ENCODE measurements at places on chromosomes 4 and X.
A peak's percentile ranks its signal among the peaks of the same experiment; 100 is the strongest.

DNA sequence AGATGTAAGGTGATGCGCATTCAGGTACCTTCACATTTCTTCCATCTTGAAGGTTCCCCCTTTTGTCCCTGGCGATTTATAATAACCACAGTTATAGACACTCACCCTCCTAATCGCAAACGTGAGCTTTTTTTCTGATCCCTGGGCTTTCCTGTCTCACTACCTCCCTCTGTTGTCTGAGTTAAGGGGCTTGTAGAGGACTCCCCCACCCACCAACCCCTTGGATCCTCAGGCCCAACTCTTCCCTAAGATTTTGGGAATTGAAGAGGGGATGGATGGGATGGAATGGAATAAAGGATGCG, 1.4 kb downstream of the CNKSR2 start:
- DNase-seq: peak; percentile 12

DNA sequence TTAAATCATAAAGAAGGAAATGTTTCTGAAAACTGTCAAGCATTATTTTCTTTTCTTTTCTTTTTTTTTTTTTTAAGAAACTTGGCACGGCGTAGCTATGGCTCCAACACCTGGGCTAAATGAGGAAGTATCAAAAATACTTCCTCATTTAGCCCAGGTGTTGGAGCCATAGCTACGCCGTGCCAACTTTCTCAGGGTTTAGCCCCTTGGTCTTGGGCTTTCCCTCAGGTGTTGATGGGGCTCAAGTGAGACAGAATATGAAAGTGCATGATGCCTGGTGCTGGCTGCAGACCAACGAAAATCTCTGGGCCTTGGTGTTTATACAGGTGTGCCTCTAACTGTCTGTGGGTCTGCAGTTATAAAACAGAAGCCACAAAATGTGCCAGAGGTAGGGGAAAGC, 132.7 kb downstream of the ARHGAP24 start:
- DNase-seq: peak; percentile 87

GRCh38 chr4:19241895-19242294, 1009.8 kb upstream of the SLIT2 start:
- DNase-seq: no peak

DNA sequence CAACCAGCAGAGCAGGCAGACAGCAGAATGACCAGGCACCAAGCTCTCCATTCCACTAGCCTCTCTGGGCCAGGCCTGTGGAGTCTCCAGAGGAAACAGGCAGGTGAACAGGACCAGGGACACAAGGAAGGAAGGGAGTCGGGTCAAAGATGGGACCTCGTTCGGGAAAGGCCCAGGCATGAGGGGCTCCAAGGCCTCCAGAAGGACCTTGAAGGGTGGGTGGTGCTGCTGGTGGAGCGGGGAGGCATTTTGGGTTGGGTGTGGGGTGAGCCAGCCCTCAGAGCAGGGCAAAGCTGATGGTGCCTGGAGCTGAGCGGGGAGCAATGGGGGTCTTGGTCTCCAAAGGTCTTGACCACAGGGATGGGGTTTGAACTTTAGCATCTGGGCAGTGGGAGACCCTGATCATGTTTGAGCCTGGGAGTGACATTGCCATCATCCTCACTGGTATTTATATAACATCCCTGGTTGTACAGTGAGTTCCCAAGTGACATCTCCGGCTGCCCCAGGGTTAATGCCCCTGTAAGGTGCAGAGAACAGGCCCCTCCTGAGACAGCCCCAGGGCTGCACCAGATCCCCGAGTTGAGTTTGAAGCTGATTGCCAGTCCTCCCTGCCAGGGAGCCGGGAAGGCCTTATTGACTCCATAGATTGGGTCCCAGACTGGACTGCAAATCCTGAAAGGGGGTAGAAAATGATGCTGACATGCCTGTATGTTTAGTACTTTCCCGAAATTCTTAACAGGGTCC, 52.7 kb downstream of the PSAPL1 start:
- no peak for DNase-seq
